Naive B cell (primary cell): ENCODE measurements at places on chromosomes 2 and 18. TPM values are rescaled to one million over a fixed set of nuclear protein-coding genes. Genes with fewer than 3 reads are reported as not detected.

DNA sequence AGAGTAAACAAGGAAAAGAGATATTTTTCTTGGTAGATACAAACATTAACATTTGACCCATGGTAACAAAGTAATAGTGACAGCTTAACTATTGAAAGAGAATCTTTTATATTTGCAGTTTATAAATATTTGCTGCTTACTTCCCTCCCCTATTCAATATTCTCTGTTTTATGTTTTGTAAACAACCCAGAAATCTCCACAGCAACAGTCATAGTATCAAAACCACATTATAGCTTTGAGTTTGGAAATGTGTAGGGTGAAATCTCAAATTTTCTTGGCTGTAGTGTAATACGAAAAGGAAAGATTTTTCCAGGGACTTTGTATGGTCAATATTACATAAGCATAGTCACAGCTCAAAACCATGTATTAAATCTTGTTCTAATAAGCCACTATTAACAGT lies 511.2 kb downstream of the METTL4 start:
- no peak for DNase-seq

Gene CHST9
- polyA plus RNA-seq: not detected

DNA sequence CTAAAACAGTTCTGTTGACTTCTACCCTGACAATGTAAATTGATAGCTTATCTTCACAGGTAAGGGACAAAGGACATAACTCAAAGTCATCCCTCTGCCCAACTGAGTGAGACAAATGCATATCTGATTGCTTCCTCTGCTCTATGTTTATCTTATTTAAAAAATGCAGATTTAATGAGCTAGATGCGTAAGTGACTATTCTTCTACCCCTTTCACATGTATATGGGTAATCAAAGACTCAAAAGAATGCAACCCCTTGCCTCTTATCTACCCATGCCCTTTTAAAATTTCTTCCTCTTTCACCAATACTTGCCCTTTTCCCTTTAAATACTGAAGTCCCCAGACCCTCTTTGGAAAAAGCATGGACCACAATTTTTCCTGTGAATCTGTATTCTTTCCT lies 253.4 kb downstream of the WDPCP start:
- no peak for DNase-seq

- no peak for DNase-seq
Measured at GRCh38 chr18:35289727-35290093, 319 bp downstream of the ZSCAN30 start.

GRCh38 chr2:59874361-59874760 lies 679.1 kb downstream of the BCL11A start:
- no peak for DNase-seq

GRCh38 chr18:21826196-21826595 lies 85.6 kb downstream of the MIB1 start:
- DNase-seq: no peak

Gene TSGA10
- polyA plus RNA-seq: 29.4 TPM

DNA sequence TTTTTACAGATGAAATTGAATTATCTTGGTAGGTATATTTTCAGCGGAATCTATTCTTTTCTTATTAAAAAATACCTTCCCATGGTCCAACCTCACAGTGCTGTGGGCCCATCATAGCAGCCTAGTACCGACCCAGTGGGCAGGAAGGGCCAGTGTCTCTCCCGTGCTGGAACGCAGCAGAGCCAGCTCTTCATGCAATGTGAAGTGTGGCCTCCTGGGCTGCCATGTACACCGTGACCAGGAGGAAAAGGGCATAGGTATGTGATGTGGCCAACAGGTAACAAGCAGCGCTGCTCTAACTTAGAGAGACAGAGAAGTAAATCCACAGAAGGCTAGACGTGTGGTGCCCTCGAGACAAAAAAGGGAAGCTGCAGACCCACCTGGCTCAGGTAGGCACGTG lies 221.1 kb upstream of the SALL3 start:
- DNase-seq: no peak

GRCh38 chr18:5891854-5892215 lies 3.5 kb downstream of the TMEM200C start:
- no peak for DNase-seq

Gene SCN3A
- polyA plus RNA-seq: 14.2 TPM

DNA sequence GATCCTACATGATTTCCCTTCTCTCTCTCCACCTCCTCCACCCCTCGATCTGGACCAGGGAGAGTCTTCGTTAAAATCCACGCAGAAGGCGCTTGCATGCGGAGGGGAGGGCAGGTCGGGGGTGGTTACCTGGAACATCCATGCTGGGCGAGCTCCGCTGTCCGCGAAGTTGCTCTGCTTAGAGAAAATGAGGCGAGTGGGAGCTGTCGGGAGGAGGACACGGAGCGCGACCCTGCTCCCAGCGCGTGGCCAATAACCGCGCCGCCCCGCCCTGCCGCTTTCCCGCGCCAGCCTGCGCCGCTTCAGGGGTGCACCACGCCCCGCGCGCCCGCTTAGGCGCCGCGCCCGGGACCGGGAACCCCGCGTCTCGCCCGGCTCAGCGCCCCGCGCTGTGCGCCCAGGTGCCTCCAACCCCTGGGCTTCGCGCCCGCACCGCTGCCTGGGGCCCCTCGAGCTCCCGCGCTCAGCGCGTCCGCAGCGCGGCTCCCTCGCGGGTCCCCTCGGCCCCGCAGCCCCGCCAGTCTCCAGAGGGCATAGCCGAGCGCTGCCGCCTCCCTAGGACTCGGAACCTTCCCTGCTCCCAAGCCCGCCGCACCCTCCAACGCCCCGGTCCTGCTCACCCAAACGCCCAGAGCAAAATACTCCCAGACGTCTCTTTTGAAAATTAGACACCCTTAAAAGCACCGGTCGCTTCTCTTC lies 636 bp downstream of the CBLN2 start:
- no peak for DNase-seq

Gene MEMO1
- 52.9 TPM for polyA plus RNA-seq

DNA sequence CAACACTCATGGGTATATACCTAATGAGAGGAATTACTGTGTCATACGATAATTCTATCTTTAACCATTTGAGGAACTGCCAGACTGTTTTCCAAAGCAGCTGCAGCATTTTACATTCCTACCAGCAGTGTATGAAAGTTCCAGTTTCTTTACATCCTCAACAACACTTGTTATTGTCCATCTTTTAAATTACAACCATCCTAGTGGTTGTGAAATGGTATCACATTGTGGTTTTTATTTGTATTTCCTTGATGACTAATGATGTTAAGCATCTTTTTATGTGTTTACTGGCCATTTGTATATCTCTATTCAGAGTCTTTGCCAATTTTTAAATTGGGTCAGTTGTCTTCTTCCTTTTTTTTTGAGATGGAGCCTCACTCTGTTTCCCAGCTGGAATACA lies 4.0 kb upstream of the CKAP2L start:
- no peak for DNase-seq

- DNase-seq: no peak
Measured at GRCh38 chr2:26068602-26069298, 34.9 kb downstream of the RAB10 start.

DNA sequence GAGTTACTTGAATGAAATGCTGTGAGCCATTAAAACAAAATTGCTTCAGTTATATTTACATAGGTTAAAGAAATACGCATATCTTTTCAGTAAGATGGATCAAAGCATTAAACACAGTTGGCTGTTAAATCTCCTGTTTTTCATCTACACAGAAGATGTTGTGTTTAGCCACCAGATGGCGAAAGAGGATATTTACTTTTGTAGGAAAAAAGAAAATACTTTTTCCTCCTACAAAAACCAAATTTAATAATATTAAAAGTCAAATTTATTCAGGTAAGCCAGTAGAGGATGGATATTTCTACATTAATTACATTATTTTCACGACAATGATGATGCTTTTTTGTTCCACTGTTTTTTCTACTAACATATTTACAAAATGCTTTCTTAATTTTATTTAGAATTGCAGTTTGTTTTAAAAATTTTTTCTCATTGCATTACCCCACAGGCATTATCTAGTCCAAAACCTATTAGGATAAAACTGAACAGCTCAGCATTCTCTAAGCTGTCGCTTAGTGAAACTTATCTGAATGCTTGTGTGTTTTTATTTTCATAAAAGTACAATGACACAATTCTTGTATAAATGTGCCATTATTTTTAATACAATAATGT lies 173.7 kb downstream of the ASXL3 start:
- DNase-seq: no peak

DNA sequence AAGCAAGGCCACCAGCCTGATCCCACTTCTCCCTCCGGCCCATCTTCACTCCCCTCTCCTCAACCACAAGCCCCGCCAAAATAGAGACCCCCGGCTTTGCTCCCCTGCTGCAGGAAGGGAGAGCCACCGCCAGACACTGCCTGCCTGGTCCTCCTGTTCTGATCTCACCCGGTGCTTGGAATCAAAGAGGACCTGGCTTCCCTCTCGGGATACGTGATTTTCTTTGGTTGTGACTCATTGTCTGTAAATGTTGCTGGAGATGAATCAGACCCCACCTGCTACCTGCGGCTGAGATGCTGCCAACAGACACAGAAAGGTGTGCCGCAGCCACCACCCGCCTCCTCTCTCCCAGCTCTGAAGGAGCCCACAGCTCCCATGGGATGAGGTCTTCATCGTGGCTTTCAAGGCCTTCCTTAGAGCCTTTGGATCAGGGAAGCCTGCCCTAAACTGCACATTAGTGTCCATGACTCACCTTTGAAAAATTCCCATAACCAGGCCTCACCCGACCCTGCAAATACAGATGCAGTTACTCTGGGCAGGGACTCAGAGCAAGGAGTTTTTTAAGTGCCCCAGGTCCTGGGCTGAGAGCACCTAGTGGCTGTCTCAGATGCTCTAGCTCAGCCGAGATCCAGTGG lies 79.4 kb upstream of the ZNF532 start:
- no peak for DNase-seq

DNA sequence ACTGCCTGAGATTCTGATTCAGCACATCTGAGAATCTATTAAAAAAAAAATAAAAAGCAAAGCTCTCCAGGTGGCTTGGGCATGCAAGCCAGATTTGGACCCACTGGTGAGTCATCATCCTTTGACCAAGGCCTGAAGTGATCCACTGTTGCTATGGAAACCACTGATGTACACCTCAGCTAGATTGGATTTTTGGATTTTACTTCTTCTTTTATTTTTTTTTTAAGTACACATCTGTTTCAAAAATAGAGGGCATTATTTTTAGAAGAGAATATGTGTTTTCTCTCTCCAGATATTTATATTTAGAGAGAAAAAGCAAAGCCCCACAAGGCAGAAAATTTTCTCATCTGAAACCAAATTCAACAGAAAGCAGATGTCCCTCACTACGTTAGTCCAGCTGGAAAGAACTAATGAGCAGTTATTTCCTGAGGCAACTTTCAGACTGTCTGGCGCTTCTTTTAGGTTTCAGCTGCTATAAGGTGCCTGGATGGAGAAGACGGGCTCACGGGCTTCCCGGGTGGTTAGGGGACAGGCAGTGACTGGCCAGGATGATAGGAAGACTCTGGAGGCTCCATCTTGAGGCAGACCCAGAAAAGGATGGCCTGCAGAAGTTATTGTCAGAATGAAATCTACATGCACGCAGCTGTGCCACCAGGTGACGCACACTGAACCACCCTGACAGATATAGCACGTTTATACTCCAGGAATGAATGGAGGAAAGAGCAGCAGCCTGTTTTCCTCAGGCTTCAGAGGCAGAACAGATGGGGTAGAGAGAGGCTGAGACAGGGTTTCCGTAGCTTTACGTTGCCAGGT lies 50.5 kb downstream of the MRPL35 start:
- no peak for DNase-seq

DNA sequence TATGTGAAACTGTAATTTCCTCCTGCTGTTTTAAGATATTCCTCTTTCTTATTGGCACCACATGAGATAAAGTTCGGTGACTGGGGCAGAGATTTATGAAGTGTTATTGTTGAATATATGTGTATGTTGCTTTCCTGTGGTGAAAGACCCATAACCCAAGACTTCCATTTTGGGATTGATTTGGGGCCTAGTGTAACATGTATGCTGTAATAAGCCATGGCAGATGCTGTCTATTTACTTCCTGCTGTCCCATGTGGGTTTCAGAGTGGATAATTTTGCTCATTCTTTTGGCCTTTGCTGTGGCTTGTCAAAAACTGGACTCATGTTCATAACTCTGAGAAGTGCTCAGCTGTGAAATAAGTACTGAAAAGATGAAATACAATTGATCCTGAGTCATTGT lies 10.8 kb upstream of the MYO1B start:
- no peak for DNase-seq

- DNase-seq: no peak
Measured at GRCh38 chr2:101622210-101623030, 75.1 kb upstream of the MAP4K4 start.

Gene SLC25A52
- not detected for polyA plus RNA-seq

Gene ALLC
- polyA plus RNA-seq: not detected

GRCh38 chr2:53227535-53227934 lies 540.1 kb upstream of the CHAC2 start:
- DNase-seq: no peak

DNA sequence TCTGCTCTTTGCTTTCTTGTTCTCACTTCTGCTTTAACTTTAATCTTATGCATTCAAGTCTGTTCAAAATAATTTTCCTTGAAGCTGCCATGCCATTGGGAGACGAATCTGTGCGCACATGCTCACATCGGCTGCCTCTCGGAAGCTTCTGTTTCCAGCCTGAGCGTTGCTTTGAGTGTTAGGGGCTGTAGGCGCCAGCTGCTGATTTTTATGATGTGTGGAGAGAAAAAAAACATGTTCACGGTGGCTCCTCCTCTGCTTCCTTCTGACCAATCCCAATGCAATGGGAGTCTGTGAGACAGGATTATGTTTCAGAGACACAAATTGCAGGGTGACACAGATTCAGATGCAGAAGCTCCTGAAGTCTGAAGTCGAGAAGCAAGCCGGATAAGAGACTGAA lies at the start of gene MC4R:
Gene MC4R (minus strand): TSS at position 180 of the 400 bp plus-strand sequence. CDS start 426 bp downstream, outside the sequence.
- no peak for DNase-seq

DNA sequence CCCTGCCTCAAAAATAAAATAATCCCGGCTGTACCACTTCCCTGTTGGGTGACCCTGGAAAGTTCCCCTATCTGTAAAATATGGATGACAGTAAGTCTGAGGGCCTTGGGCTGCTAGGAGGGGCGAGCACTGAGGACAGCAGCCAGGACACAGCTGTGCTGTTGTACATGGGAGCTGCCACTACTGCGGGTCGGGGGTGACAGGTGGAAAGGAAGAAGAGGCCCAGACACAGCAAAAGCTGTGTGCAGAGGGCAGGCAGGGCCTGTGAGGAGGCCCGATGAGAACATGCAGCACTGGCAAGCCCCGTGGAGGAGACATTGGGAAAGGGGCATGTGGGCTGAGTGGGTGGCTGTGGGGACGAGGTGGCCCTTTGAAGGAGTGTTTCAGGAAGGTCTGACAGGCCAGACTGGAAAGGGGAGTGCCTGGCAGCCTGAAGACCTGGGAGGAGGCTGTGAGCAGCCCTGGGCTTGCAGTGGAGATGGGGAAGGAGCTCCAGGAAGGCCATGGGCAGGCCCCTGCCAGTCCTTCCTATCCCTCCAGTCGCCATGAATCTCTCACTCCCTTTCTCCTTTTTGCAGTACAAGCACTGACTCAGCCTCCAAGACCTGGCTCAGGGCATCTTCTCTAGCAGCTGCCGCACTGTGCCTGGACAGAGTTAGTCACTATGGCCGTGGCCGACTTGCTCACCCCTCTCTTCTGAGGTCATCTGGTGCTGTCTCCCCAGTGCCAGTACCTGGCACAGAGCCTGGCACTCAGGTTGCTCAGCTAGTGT lies 28.9 kb upstream of the SEMA4C start:
- DNase-seq: no peak

GRCh38 chr2:224528171-224528570 lies 57.0 kb downstream of the CUL3 start:
- no peak for DNase-seq

- no peak for DNase-seq
Measured at GRCh38 chr2:177340158-177340557, 52.4 kb upstream of the AGPS start.

Gene SPRED2
- polyA plus RNA-seq: not detected

- DNase-seq: no peak
Measured at GRCh38 chr2:16642088-16642487, 23.5 kb downstream of the CYRIA start.

- DNase-seq: no peak
Measured at GRCh38 chr2:51953931-51954330, 922.0 kb upstream of the NRXN1 start.
